ENCODE measurements at places on chromosomes 7 and 10.

DNA sequence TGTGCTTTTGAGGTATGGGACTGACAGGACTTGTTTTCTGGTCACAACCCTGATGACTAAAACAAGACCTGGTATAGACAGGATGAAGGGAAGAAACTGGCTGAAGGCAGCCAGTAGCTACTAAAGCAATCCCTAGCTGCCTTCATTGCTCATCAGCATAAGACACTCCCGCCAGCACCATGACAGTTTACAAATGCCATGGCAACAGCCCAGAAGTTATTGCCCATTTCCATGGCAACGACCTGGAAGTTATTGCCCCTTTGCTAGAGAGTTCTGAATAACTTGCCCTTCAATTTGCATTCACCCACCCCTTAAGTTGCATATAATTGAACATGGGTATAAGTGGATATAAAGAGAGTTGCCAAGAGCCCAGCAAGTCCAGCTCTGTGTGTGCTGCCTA, 169.6 kb upstream of the FAM171A1 start:
- peak; percentile 77 for DNase-seq
- H3K4me1 ChIP-seq, result no peaks in the 10 kb centered on the region
- H3K27me3 ChIP-seq, result no peaks in the 10 kb centered on the region

GRCh38 chr10:19302117-19302516, 253.5 kb downstream of the MALRD1 start:
- no peaks in the 10 kb centered on the region for H3K4me1 ChIP-seq
- H3K36me3 ChIP-seq, result no peaks in the 10 kb centered on the region
- H3K27ac ChIP-seq, result no peak overlapping the region
- no peak overlapping the region for H3K4me3 ChIP-seq

GRCh38 chr10:11813855-11814567, 9.1 kb upstream of the PROSER2 start:
- no peaks in the 10 kb centered on the region for H3K4me1 ChIP-seq
- no peaks in the 10 kb centered on the region for H3K36me3 ChIP-seq
- H3K4me3 ChIP-seq, result no peak overlapping the region
- no peaks in the 10 kb centered on the region for H3K27me3 ChIP-seq
- no peak for DNase-seq
- no peak overlapping the region for H3K27ac ChIP-seq

DNA sequence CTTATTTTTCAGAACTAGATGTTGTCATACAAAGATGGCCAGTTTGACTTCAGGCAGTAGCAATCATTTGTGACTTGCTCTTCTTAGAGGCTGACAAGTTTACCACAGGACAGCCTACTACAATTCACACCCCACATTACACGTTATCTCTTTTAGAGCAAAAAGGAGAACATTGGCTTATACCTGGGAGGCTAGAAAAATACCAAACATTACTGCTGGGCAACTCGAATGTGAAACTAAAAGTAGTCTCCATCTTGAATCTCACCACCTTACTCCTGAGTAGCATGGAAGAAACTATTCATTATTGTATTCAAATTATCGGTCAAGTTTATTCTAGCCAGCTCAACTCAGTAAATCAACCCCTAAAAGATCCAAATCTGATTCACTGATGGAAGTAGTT, 90.7 kb upstream of the TMEM26 start:
- no peaks in the 10 kb centered on the region for H3K36me3 ChIP-seq
- no peaks in the 10 kb centered on the region for H3K4me1 ChIP-seq

GRCh38 chr10:19332304-19332703, 283.7 kb downstream of the MALRD1 start:
- no peak overlapping the region for H3K27ac ChIP-seq
- no peaks in the 10 kb centered on the region for H3K27me3 ChIP-seq
- H3K36me3 ChIP-seq, result no peaks in the 10 kb centered on the region
- no peak overlapping the region for H3K4me3 ChIP-seq

- no peaks in the 10 kb centered on the region for H3K36me3 ChIP-seq
- H3K27ac ChIP-seq, result no peak overlapping the region
- peaks cover 2% of the 10 kb centered on the region for H3K4me1 ChIP-seq
- no peak for DNase-seq
- no peaks in the 10 kb centered on the region for H3K27me3 ChIP-seq
- no peak overlapping the region for H3K4me3 ChIP-seq
Measured at GRCh38 chr7:134693256-134693655, 46.6 kb downstream of the BPGM start.

- H3K27me3 ChIP-seq, result no peaks in the 10 kb centered on the region
- H3K4me1 ChIP-seq, result peaks cover 3% of the 10 kb centered on the region
- DNase-seq, result peak; percentile 29
- no peak overlapping the region for H3K27ac ChIP-seq
- no peaks in the 10 kb centered on the region for H3K36me3 ChIP-seq
Measured at GRCh38 chr10:60818134-60818770, 40.0 kb downstream of the CDK1 start.

DNA sequence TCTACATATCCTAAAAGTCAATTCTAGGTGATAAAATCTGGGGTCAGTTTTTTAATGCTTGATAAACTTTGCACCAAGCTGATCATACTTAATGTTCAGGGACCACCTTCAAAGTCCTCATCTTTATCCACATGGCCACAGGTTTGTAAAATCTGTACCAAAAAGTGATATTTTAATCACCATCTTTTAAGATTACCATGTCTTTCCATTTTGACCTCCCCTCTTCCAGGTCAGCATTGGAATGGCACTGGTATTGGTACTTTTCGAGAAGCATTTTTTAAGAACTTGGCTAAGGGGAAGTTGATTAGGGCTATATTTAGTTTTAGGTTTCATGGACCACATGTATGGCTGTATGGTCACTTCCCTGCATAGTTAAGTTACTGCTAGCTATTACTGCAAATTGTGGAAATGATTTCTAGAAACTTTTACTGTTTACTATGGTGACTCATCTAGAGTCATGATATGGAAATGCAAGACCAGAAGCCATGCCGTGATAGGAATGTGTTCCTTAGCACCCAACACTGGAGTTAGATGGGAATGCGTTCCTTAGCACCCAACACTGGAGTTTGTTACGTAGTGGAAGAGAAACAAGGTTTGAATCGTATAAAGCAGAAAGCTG, 50.8 kb upstream of the ABLIM1 start:
- no peak overlapping the region for H3K27ac ChIP-seq
- DNase-seq, result peak; percentile 81
- peaks cover 2% of the 10 kb centered on the region for H3K4me1 ChIP-seq
- H3K36me3 ChIP-seq, result no peaks in the 10 kb centered on the region
- no peak overlapping the region for H3K4me3 ChIP-seq
- no peaks in the 10 kb centered on the region for H3K27me3 ChIP-seq

DNA sequence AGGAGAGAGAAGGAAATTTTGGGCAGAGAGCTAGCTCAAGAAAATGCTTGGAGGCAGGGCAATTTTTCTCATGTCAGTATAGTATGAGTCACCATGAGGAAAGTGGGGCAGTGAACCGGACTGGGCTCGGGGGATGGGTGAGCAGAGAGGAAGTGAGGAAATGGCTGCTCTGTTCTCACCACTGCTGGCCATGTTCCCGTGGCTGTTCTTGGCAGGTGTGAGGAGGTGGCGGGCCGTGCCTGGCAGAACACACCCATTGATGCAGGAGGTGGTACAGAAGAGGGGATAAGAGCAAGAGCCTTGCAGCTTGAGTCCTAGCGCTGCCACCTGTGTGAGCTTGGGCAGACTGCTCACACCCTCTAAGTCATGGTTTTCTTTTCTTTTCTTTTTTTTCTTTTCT, 304.4 kb upstream of the LYZL1 start:
- no peaks in the 10 kb centered on the region for H3K36me3 ChIP-seq
- DNase-seq, result peak; percentile 54
- peaks cover 2% of the 10 kb centered on the region for H3K4me1 ChIP-seq
- H3K27ac ChIP-seq, result no peak overlapping the region
- H3K27me3 ChIP-seq, result no peaks in the 10 kb centered on the region
- H3K4me3 ChIP-seq, result no peak overlapping the region

- no peak overlapping the region for H3K27ac ChIP-seq
- peak; percentile 49 for DNase-seq
- H3K4me1 ChIP-seq, result peaks cover 2% of the 10 kb centered on the region
- no peaks in the 10 kb centered on the region for H3K27me3 ChIP-seq
Measured at GRCh38 chr10:76302961-76303630, 871.7 kb downstream of the LRMDA start.

GRCh38 chr10:77416311-77417135, 221.1 kb downstream of the KCNMA1 start:
- H3K36me3 ChIP-seq, result no peaks in the 10 kb centered on the region
- H3K4me3 ChIP-seq, result no peak overlapping the region
- no peaks in the 10 kb centered on the region for H3K4me1 ChIP-seq

DNA sequence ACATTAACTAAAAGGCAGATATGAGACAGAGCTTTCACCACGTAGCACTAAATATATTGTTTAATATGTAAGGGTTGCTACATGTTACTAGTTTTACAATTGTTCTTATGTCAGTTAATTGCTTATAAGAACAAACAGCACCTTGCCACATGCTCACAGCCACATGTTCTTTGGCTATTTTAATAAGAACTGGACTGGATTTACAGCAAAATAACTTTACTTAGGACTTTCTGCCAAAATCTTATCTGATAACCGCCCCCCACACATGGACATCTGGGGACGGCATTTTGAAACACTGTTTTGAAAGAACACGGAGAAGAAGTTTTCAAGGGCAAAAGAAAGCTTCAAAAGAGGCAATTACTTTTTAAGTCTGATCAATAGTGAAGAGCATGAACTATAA, 45.3 kb downstream of the JAZF1 start:
- DNase-seq, result no peak
- H3K36me3 ChIP-seq, result no peaks in the 10 kb centered on the region

- H3K27ac ChIP-seq, result no peak overlapping the region
- no peak for DNase-seq
- H3K4me1 ChIP-seq, result no peaks in the 10 kb centered on the region
- H3K36me3 ChIP-seq, result no peaks in the 10 kb centered on the region
- no peak overlapping the region for H3K4me3 ChIP-seq
Measured at GRCh38 chr7:142053988-142054387, 57.5 kb upstream of the MGAM2 start.

DNA sequence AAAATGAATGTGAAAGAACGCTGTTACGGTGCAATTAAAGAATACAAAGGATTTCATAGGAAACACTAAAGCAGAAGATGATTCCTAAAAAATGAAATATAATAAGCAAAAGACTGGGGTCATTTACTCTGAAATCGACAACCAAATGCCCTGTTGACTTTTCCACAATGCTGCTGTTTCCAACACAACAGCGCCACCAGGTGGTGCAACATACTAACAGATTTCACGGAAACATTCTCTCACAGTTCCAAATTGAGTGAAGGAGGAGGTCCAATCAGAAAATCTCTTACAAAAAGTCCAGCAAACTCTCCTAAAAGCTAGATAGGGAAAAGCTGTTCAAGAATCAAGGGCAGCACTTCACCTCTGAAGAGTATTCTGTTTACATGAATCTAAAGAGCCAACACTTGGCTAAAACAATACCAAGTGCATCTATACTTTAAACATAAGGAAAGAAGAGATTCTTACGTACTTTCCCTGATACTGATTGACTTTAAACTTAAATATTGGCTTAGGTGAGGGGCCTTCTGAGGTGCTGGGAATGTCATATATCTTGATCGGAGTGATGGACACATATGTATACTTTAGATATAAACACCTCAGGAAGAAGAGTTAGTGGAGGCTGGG, 55.9 kb downstream of the UPF2 start:
- peaks cover 3% of the 10 kb centered on the region for H3K36me3 ChIP-seq
- no peaks in the 10 kb centered on the region for H3K27me3 ChIP-seq
- no peak overlapping the region for H3K27ac ChIP-seq
- peak; percentile 89 for DNase-seq
- no peak overlapping the region for H3K4me3 ChIP-seq

- H3K4me1 ChIP-seq, result no peaks in the 10 kb centered on the region
- DNase-seq, result no peak
- H3K27ac ChIP-seq, result no peak overlapping the region
- H3K36me3 ChIP-seq, result no peaks in the 10 kb centered on the region
- no peaks in the 10 kb centered on the region for H3K27me3 ChIP-seq
Measured at GRCh38 chr10:62617652-62618051, 186.9 kb upstream of the ADO start.

- no peak overlapping the region for H3K4me3 ChIP-seq
- peaks cover 5% of the 10 kb centered on the region for H3K4me1 ChIP-seq
- no peaks in the 10 kb centered on the region for H3K36me3 ChIP-seq
- H3K27ac ChIP-seq, result no peak overlapping the region
- no peaks in the 10 kb centered on the region for H3K27me3 ChIP-seq
Measured at GRCh38 chr7:143280160-143280559, 4.6 kb upstream of the TMEM139 start.

- H3K4me1 ChIP-seq, result no peaks in the 10 kb centered on the region
- H3K27ac ChIP-seq, result no peak overlapping the region
- DNase-seq, result no peak
- no peaks in the 10 kb centered on the region for H3K36me3 ChIP-seq
Measured at GRCh38 chr10:77770081-77770867, 132.7 kb upstream of the KCNMA1 start.

GRCh38 chr7:31663072-31663471, 23.9 kb upstream of the PPP1R17 start:
- no peaks in the 10 kb centered on the region for H3K36me3 ChIP-seq
- no peak overlapping the region for H3K4me3 ChIP-seq
- no peaks in the 10 kb centered on the region for H3K4me1 ChIP-seq
- no peaks in the 10 kb centered on the region for H3K27me3 ChIP-seq
- H3K27ac ChIP-seq, result no peak overlapping the region

- no peak for DNase-seq
- no peaks in the 10 kb centered on the region for H3K4me1 ChIP-seq
- no peaks in the 10 kb centered on the region for H3K36me3 ChIP-seq
- no peaks in the 10 kb centered on the region for H3K27me3 ChIP-seq
- no peak overlapping the region for H3K27ac ChIP-seq
Measured at GRCh38 chr7:29771081-29771816, 35.1 kb upstream of the WIPF3 start.

DNA sequence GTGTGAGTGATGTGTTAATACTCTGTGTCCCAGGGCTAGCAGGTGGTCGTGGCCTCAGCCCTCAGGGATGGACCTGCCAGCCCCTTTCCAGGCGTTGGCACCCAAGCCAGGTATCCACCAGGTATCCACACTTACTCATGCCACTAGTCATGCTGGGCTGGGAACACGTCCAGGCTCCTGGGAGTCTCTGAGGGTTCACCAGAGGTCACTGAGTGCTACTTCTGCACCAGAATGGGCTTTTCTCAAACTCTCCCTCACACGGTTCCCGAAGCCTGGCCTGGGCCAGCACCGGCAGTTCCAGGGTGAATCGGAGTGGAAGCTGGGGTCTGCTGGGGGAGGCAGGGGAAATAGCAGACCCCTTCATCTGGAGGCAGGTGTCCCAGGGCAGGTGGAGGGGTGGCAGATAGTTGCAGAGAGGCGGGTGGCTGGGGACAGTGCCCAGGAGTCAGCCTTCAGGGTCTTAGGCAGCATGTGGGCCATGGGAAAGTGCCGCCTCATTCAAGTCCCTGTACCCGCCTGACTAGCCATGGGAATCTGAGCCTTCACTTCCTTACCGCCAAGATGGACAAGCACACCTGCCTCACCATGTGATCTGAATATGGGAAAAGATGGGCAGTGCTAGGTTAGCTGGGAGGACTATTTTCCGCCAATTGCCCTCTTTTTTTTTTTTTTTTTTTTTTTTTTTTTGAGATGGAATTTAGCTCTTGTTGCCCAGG, 95.5 kb upstream of the GTF2I start:
- no peak overlapping the region for H3K27ac ChIP-seq
- H3K4me3 ChIP-seq, result no peak overlapping the region
- H3K4me1 ChIP-seq, result no peaks in the 10 kb centered on the region
- H3K27me3 ChIP-seq, result no peaks in the 10 kb centered on the region
- no peak for DNase-seq

GRCh38 chr7:1940402-1940786, 270.3 kb downstream of the ELFN1 start:
- no peak overlapping the region for H3K4me3 ChIP-seq
- no peaks in the 10 kb centered on the region for H3K36me3 ChIP-seq
- DNase-seq, result no peak
- H3K27me3 ChIP-seq, result no peaks in the 10 kb centered on the region
- no peak overlapping the region for H3K27ac ChIP-seq
- H3K4me1 ChIP-seq, result peaks cover 3% of the 10 kb centered on the region
